ENCODE measurements at places on chromosomes 16 and 17. TPM values are rescaled to one million over a fixed set of nuclear protein-coding genes. Genes with fewer than 3 reads are reported as not detected.
A peak's percentile ranks its signal among the peaks of the same experiment; 100 is the strongest.

KRTAP2-3 gene
- total RNA-seq, result not detected

SOX8 gene
- 11.9 TPM for total RNA-seq

PRR29 gene
- total RNA-seq, result 0.09 TPM

KRTAP16-1 gene
- not detected for total RNA-seq

TAC4 gene
- total RNA-seq, result not detected

DYNLL2 gene
- total RNA-seq, result 29.9 TPM

KRTAP3-2 gene
- not detected for total RNA-seq

AHSP gene
- total RNA-seq, result not detected

C16orf95 gene
- total RNA-seq, result 0.91 TPM

PPM1E gene
- total RNA-seq, result 4.1 TPM

SLC16A6 gene
- total RNA-seq, result 0.85 TPM

TEKT1 gene
- total RNA-seq, result not detected

GRCh38 chr16:11964761-11965551 is at the start of gene TNFRSF17:
Gene TNFRSF17 (plus strand): TSS chr16:11965210. CDS start chr16:11965325, 115 bp downstream.
- H3K27me3 ChIP-seq, result no peaks in the 10 kb centered on the region
- H3K4me3 ChIP-seq, result no peak within 1 kb of the TSS
- H3K4me1 ChIP-seq, result peaks cover 3% of the 10 kb centered on the region
- no peak for DNase-seq

GRCh38 chr16:27579087-27579980 is 29.4 kb downstream of the KATNIP start:
- no peak for DNase-seq
- no peaks in the 10 kb centered on the region for H3K36me3 ChIP-seq
- H3K27ac ChIP-seq, result peak overlapping the region; percentile 14
- no peak overlapping the region for H3K4me3 ChIP-seq
- H3K4me1 ChIP-seq, result peaks cover 2% of the 10 kb centered on the region

- no peak for DNase-seq
- H3K27me3 ChIP-seq, result no peaks in the 10 kb centered on the region
- H3K4me3 ChIP-seq, result no peak overlapping the region
- no peaks in the 10 kb centered on the region for H3K36me3 ChIP-seq
- H3K27ac ChIP-seq, result no peak overlapping the region
These were observed 2.4 kb upstream of the CCL3L1 start for GRCh38 chr17:36198831-36199465.

GRCh38 chr16:3088450-3088849 is 10.6 kb downstream of the ZSCAN10 start:
- no peak overlapping the region for H3K4me3 ChIP-seq
- H3K27ac ChIP-seq, result no peak overlapping the region
- H3K4me1 ChIP-seq, result no peaks in the 10 kb centered on the region

GRCh38 chr16:16817196-16817595 is 438.3 kb downstream of the NPIPA7 start:
- no peak overlapping the region for H3K4me3 ChIP-seq
- H3K27me3 ChIP-seq, result no peaks in the 10 kb centered on the region
- H3K36me3 ChIP-seq, result no peaks in the 10 kb centered on the region
- H3K4me1 ChIP-seq, result no peaks in the 10 kb centered on the region
- no peak overlapping the region for H3K27ac ChIP-seq

DNA sequence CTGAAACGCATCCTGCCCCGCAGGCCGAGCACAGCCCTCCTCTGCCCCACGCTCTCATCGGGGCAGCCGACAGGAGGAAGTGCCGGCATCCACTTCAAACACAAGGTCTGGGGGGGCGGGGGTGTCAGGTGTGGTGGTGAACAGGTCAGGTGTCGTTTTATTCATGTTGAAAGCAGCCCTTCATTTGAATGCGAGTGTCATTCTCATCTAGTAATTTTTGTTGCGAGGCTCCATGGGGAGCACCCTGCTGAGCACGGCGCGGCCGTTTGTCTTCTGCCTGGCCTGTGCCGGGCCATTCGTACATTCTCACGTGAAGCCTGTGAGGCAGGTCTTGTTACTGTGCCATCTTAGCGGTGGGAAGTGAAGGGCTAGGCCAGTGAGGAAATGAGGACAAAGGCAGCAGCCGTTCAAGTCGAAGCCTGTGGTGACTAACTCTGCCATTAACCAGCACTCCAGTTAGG is 1.9 kb downstream of the ACSF3 start:
- peaks cover under 1% of the 10 kb centered on the region for H3K36me3 ChIP-seq
- no peak overlapping the region for H3K4me3 ChIP-seq
- peaks cover 2% of the 10 kb centered on the region for H3K27me3 ChIP-seq
- H3K27ac ChIP-seq, result no peak overlapping the region

- H3K27me3 ChIP-seq, result no peaks in the 10 kb centered on the region
- peak overlapping the region; percentile 14 for H3K27ac ChIP-seq
- no peak for DNase-seq
- no peaks in the 10 kb centered on the region for H3K36me3 ChIP-seq
- H3K4me1 ChIP-seq, result peaks cover 3% of the 10 kb centered on the region
- H3K4me3 ChIP-seq, result no peak overlapping the region
These were observed 34.2 kb upstream of the CIBAR2 start for GRCh38 chr16:85146532-85146797.

GRCh38 chr16:4244254-4245076 is 2.6 kb upstream of the SRL start:
- no peak for DNase-seq
- H3K36me3 ChIP-seq, result no peaks in the 10 kb centered on the region
- no peak overlapping the region for H3K27ac ChIP-seq
- no peaks in the 10 kb centered on the region for H3K4me1 ChIP-seq
- H3K27me3 ChIP-seq, result no peaks in the 10 kb centered on the region
- no peak overlapping the region for H3K4me3 ChIP-seq

GRCh38 chr17:82878527-82878926 is 38.7 kb upstream of the ZNF750 start:
- no peak for DNase-seq
- peaks cover 24% of the 10 kb centered on the region for H3K4me1 ChIP-seq
- H3K27me3 ChIP-seq, result no peaks in the 10 kb centered on the region
- peak overlapping the region; percentile 80 for H3K27ac ChIP-seq

GRCh38 chr17:10177913-10178505 is 20.4 kb downstream of the GAS7 start:
- H3K4me3 ChIP-seq, result no peak overlapping the region
- H3K36me3 ChIP-seq, result no peaks in the 10 kb centered on the region
- no peak overlapping the region for H3K27ac ChIP-seq
- no peak for DNase-seq
- H3K4me1 ChIP-seq, result no peaks in the 10 kb centered on the region

DNA sequence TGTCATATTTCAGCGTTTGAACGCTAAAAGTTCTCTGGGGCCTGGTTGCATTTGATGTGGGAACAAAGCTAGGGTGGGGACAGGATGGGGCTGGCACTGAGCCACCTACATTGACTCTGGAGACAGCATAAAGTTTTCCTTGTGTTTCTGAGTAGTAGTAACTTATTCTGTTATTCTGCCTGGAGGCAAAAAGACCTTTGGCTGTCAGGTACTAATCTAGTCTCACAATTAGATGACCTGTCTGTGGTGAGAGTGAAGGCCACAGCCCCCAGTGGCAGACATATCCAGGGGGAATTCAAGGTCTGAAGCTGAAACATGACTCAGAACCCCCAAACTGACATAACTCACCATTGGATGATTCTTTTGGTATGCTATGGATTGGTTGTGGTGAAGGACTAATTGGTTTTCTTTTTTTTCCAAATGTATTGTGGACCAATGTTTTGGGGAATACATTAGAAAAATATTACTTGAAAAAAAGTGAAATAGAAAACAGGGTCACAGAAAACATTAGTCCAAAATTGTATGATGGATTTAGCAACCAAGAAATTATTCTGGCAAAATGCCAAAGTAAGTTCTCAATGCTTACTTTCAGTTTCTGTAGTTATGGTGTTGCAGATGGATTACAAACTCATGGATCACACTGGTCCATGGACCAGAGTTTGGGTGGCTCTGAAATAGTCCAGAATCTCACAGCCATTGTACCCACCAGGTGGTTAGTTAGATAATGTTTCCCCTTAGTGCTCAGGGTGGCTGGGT is 10.5 kb upstream of the SALL1 start:
- H3K4me1 ChIP-seq, result no peaks in the 10 kb centered on the region
- no peaks in the 10 kb centered on the region for H3K36me3 ChIP-seq
- no peak overlapping the region for H3K4me3 ChIP-seq

DNA sequence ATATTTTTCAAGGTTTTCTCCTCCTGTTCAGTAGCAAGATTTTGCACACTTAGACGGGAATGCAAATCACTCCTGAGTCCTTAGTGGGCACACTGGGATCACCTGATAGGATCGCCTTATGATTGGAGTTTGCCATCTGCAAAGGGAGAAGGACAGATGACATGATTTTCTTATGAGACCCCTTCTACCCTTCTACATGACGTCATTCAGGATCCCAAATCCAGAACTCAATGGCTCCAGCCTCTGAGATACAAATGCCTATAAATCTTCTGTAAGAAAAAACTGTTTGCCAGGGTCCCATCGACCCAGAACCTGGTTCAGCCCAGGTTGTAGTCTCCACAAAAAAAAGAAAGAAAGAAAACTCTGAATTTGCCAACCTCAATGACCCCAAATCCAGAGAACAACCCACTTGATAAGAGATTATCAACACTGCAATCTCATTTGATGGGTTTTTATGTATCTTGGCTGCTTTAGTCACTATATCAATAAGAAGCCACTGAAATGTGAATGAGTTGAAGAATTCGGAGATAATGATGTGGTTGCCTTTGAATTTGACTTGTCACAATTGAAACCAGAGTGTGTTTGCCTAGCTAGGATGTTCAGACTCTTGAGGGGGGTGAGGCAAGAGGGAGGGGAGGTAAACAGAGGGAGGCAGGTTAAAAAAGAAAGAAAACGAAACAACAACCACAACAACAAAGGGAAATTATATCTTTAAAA is 6.7 kb downstream of the ZNF423 start:
- DNase-seq, result no peak
- H3K4me3 ChIP-seq, result no peak overlapping the region
- H3K27me3 ChIP-seq, result no peaks in the 10 kb centered on the region
- H3K36me3 ChIP-seq, result no peaks in the 10 kb centered on the region

- DNase-seq, result no peak
- no peak overlapping the region for H3K4me3 ChIP-seq
- H3K4me1 ChIP-seq, result no peaks in the 10 kb centered on the region
- no peak overlapping the region for H3K27ac ChIP-seq
These were observed 32.1 kb downstream of the NDE1 start for GRCh38 chr16:15682105-15682570.

GRCh38 chr16:76768948-76769347 is 422.0 kb upstream of the MON1B start:
- no peak overlapping the region for H3K27ac ChIP-seq
- H3K27me3 ChIP-seq, result no peaks in the 10 kb centered on the region
- H3K4me3 ChIP-seq, result no peak overlapping the region
- H3K36me3 ChIP-seq, result no peaks in the 10 kb centered on the region
- DNase-seq, result no peak
- H3K4me1 ChIP-seq, result no peaks in the 10 kb centered on the region

DNA sequence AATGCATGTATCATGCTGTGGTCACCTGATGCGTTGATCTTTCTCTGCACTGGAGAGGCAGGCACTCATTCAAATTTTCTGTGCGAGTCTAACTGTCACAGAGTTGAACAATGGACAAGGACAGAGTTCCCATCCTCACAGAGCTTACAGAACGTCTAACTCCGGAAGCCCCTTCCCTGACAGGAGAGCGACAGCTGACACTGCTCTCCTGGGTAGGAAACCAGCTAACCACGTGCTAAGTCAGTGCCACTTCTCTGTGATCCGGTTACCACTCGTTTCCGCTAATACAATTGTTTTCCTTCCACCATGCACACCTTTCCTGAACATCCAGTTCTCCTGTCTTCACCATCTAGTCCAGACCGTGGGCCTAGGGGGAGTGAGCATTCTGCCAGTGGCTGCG is 11.3 kb downstream of the KLHDC4 start:
- H3K4me1 ChIP-seq, result no peaks in the 10 kb centered on the region
- no peak overlapping the region for H3K4me3 ChIP-seq
- H3K27me3 ChIP-seq, result no peaks in the 10 kb centered on the region
- no peak overlapping the region for H3K27ac ChIP-seq
- peaks cover 13% of the 10 kb centered on the region for H3K36me3 ChIP-seq

- no peak overlapping the region for H3K4me3 ChIP-seq
- H3K27ac ChIP-seq, result no peak overlapping the region
- H3K27me3 ChIP-seq, result no peaks in the 10 kb centered on the region
- H3K4me1 ChIP-seq, result peaks cover 7% of the 10 kb centered on the region
- no peak for DNase-seq
- peaks cover 9% of the 10 kb centered on the region for H3K36me3 ChIP-seq
These were observed 6.1 kb downstream of the THUMPD1 start for GRCh38 chr16:20735490-20735889.

DNA sequence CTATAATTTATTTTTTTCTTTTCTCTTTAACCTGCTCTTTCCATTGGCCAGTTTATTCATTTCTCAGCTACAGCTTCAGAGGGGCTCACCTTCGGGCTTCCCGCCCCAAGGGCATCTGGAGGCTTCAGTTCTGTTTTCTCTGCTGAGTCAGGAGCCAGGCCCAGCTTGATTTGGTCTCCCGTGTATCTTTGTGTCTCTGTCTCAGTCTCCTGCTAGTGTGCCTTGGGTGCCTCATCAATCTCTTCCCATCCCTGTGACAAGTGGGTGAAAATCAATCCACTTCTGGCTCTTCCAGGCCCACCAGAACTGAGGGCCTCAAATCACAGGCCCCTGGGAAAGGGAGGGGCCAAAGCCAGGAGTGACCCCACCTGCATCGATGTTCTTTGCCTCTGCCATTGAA is 72.1 kb downstream of the CCDC182 start:
- H3K27me3 ChIP-seq, result no peaks in the 10 kb centered on the region
- no peak overlapping the region for H3K4me3 ChIP-seq
- no peak for DNase-seq
- H3K4me1 ChIP-seq, result no peaks in the 10 kb centered on the region
- no peak overlapping the region for H3K27ac ChIP-seq

GRCh38 chr16:77531752-77532151 is 96.9 kb upstream of the ADAMTS18 start:
- no peak for DNase-seq
- H3K36me3 ChIP-seq, result no peaks in the 10 kb centered on the region
- no peak overlapping the region for H3K27ac ChIP-seq
- H3K4me1 ChIP-seq, result no peaks in the 10 kb centered on the region

- H3K36me3 ChIP-seq, result no peaks in the 10 kb centered on the region
- no peak overlapping the region for H3K27ac ChIP-seq
- no peaks in the 10 kb centered on the region for H3K27me3 ChIP-seq
- no peak overlapping the region for H3K4me3 ChIP-seq
- H3K4me1 ChIP-seq, result no peaks in the 10 kb centered on the region
- DNase-seq, result no peak
These were observed 46.6 kb upstream of the TEX2 start for GRCh38 chr17:64309710-64310109.

GRCh38 chr17:64635647-64636305 is 26.3 kb downstream of the SMURF2 start:
- DNase-seq, result no peak
- no peak overlapping the region for H3K27ac ChIP-seq
- H3K27me3 ChIP-seq, result no peaks in the 10 kb centered on the region
